ENCODE measurements at places on chromosomes 7 and 10. TPM values are rescaled to one million over a fixed set of nuclear protein-coding genes. Genes with fewer than 3 reads are reported as not detected.
A peak's percentile ranks its signal among the peaks of the same experiment; 100 is the strongest.

DNA sequence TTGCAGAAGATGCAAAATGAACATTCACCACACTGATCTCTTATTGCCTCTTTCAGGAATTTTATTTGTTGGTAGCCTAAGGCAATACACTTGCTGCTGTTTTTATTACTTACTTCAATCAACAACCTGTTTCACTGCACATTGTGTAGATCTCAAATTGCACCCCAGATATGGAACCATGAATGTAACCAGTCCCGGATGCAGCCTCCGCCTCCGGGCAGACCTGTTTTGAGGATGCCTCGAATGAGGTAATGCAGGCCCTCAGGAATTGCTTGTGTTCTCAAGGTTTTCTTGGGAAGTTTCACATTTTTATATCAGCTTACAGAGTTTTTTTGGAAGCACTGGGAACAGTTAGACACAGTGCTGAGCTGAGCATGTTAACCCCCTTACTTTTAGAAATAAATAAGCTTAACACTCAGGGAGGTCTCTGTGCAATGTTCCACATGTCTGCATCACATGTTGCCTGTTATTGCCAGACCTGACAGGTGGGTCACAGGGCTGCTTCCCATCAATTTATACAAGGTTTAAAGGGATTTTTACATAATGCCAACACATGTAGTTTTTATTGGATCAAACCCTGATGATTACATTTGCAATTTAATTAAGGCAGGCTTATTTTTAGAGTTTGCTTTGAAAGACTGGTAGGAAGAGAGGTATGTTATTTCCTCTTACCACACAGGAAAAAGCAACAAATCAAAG lies 193.1 kb upstream of the POM121L12 start:
- no peak for DNase-seq

DNA sequence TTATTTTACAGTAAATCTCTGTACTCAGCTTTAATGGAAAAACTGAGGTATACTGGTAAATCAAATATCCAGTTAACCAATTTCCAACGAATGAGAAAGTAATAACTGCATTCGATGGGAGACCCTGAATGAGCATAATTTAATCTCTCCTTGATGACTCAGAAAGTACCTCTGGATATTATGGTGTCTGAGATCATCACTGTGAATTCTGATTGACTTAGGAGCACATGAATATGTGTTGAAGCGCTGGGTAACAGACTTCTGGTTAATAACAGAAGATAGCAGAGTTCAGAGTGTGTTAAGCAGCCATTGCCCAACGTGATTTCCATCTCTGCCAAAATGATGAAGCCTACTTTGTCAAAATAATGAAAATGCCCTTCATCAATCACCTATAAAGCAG lies 116.6 kb downstream of the NRP1 start:
- no peak for DNase-seq

- DNase-seq, result peak; percentile 91
Measured at GRCh38 chr7:83468251-83468739, 180.6 kb downstream of the SEMA3E start.

The SPRN gene
- total RNA-seq, result not detected

DNA sequence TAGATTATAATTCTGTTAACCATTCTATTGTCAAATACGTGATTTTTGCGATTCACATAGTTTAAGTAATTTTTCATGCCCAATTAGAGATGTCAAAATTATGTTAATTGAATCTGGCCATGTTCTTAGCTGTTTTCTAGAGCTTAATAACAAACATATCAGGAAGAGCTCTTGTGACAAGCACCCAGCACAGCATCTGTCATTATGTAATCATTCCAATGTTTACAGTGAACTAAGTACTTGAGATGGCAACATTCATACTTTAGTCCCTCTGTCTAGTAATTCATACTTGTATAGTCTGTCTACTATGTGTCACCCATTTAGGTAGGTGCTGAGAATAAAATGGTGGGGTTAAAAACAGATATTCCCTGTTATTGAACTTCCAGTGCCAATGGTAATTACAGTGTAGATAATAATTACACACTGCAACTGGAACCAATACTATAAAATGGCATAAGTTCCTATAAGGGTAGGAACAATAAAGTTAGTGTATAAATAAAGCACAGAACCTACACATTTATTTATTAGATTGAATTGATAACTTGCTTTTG lies 55.2 kb downstream of the ZEB1 start:
- no peak for DNase-seq

The AZGP1 gene
- 104 TPM for total RNA-seq

- DNase-seq, result no peak
Measured at GRCh38 chr7:44057849-44058758, 7.3 kb downstream of the PGAM2 start.

The GIMAP2 gene
- total RNA-seq, result 19.1 TPM

- DNase-seq, result no peak
Measured at GRCh38 chr10:123175389-123176387, 21.5 kb downstream of the BUB3 start.

The STAG3 gene
- total RNA-seq, result 3.6 TPM

DNA sequence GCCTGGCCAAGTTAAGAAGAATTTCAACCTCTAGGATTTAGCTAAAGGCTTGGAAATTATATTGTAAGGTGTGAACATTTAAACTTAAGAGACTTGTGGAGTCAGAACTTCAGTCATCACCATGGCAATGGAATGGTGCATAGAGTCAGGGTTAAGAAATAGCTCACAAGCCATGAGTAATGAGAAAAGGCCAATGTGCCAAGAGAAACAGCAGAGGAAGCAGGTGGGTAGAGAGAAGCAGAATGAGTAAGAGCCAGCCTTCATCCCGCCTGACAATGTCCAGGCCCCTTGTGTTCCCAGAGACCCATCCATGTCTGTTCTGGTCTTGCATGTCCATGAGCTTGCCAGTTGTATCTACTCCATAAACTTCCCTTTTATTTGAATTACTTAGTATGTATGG lies 62.6 kb upstream of the TBX20 start:
- no peak for DNase-seq

DNA sequence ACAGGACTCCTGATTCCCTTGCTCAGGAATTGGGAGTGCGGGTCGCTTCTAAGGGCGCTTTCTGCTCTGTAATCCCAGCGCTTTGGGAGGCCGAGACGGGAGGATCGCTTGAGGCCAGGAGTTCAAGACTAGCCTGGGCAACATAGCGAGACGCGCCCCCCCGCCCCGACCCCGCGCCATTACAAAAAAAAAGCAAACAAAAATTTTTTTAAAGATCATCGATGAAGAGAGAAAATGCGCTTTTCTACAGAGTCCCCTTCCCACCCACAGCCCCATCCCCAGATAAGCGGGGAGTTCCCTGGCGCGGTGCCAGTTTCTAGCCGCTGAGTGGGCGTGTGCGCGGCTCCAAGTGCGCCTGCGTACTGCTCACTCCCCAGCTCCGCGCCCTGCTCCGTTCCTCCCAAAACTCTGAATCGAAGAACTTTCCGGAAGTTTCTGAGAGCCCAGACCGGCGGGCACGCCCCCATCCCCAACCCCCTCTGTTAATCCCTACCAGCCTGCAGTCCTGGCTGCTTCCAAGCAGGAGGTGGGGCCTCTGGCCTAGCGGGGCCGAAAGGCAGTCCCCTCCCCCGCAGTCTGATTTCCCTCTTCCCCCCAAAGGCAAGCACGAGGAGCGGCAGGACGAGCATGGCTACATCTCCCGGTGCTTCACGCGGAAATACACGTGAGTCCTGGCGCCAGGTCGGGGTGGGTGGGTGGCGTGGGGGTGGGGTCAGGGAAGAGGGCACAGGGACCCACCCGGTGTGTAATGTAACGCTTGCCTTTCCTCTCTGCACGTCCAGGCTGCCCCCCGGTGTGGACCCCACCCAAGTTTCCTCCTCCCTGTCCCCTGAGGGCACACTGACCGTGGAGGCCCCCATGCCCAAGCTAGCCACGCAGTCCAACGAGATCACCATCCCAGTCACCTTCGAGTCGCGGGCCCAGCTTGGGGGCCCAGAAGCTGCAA lies 1.0 kb downstream of the HSPB1 start:
- DNase-seq, result peak; percentile 89

GRCh38 chr7:27513885-27514284 lies 148.8 kb downstream of the HIBADH start:
- no peak for DNase-seq

The TMEM139 gene
- 47.8 TPM for total RNA-seq

DNA sequence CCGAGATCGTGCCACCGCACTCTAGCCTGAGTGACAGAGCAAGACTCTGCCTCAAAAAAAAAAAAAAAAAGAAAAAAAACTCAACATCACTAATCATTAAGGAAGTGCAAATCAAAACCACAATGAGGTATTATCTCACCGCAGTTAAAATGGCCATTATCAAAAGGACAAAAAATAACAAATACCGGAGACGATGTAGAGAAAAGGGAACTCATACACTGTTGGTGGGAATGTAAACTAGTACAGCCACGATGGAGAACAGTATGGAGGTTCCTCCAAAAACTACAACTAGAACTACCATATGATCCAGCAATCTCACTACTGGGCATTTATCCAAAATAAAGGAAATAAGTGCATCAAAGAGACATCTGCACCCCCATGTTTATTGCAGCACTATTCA lies 24.3 kb downstream of the GRK5 start:
- DNase-seq, result no peak

- no peak for DNase-seq
Measured at GRCh38 chr10:48564466-48565160, 40.3 kb downstream of the ARHGAP22 start.

The ATRNL1 gene
- total RNA-seq, result 2.7 TPM

GRCh38 chr10:57979491-57979890 lies 288.2 kb downstream of the IPMK start:
- no peak for DNase-seq

- peak; percentile 65 for DNase-seq
Measured at GRCh38 chr7:75937958-75938786, 23.2 kb downstream of the POR start.

DNA sequence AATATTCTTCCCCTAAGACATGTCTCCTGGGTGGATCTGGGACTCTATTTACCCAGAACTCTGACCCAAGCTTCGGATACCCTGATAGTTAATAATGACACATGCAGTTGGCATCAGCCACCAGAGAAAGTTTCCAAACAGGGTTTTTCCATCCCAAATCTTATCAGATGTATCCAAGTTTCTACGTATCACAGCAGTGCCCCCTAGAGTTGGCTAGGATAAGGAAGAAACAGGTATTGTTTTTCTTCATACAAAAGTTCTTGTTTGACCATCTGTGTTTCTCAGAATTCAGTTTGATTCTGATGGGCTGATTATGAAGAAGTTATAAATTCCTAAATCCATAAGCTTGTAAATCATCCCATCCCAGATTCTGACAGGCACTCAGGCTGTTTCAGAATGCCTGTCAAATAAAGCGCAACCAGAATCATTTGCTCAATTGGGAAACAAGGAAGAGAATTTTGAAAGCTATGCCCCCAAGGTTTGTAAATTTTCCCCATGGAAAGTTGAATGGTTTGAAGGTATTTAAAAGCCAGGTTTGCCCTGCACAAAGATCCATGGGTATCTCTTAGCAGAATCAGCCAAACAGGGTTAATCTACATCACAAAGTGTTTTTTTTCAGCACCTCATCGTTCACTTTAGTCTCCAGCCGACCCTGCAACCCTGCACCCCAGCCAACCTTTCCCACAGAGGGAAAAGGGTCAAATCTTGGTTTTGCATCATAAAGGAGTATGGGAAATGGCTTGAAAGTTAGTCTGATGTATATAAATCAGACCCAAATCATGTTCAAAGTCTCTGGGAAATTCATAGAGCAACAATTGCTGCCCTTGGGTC lies 47.4 kb downstream of the NRAP start:
- DNase-seq, result no peak

DNA sequence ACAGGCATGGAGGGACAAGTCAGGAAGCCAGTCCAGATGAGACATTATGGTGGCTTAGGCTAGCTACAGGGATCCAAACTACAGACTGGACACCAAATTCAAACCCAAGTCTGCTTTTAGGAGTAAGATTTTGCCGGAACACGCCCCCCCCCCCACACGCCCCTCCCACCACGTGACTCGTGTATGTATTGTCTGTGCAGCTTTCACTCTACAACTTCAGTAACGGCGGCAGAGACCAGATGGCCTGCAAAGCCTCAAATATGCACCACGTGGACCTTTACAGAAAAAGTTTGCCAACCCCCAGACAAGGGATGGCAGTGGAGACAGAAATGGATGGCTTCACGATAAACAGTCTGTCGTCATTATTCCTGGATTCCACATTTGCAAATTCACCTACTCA lies 14.5 kb downstream of the HIPK2 start:
- no peak for DNase-seq

The TAS2R41 gene
- total RNA-seq, result not detected

GRCh38 chr7:24500599-24500998 lies 72.7 kb upstream of the PALS2 start:
- DNase-seq, result no peak

DNA sequence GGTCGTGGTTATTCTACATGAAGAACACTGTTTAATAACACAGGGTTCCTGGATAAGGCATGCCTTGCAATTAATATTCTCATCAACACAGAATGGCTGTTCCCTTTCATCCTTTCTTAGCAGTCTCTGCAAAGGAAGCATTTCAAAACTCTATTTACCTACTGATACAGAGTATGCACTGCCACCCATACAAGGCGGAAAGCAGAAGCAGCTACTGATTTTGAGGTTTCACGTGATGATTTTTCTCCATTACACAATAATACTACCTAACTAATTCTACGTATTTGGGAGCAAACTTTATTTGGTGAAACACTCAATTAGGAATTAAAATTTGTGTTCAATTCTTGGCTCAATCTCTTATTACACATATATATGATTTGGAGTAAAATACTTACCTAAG lies 43.0 kb upstream of the COL1A2 start:
- no peak for DNase-seq

- no peak for DNase-seq
Measured at GRCh38 chr7:47574482-47575329, 7.2 kb downstream of the TNS3 start.

DNA sequence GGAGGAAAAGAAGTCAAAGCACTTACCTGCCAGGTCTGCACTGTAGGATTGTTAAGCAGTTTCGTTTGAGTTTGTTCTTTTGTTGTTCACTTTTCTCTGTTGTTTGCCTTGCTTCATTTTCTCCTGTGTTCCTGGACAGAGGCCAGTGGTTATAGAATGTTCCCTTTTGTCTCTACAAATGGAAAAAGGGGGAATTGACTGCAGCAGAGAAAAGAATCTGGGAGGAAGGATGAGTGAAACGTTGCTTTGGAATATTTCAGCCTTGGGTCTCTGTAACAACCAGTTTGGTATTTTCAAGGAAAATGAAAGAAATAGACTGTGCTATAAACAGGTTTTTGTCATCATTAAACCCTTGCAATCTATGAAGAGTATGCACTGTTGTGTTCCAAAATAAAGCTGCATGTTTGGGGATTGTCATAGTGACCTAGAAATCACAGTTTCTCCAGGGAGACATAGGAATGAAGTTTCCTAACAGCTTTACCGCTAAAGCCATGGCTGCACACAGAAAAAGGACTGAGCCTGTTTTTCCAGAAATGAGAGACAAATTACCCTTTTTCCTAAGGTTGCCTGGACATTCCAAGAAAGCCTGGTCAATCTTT lies 60.8 kb upstream of the HABP2 start:
- no peak for DNase-seq

DNA sequence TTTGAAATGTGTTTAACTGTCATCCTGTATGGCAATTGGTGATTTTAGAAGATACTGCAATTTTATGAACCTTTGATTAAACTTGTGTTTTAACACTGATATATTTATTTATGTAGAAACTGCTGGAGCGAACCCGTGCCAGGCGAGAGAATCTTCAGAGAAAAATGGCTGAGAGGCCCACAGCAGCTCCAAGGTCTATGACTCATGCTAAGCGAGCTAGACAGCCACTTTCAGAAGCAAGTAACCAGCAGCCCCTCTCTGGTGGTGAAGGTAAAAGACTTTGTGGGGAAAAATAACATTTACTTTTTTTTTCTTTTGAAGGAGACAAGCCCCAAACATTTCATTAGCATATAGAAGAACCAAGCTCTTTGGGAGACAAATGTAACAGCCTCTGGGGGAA lies 6.5 kb downstream of the ANLN start:
- DNase-seq, result no peak
